Stimulated activated naive CD4-positive, alpha-beta T cell (primary cell): ENCODE measurements at places on chromosomes 6 and 20.

DNA sequence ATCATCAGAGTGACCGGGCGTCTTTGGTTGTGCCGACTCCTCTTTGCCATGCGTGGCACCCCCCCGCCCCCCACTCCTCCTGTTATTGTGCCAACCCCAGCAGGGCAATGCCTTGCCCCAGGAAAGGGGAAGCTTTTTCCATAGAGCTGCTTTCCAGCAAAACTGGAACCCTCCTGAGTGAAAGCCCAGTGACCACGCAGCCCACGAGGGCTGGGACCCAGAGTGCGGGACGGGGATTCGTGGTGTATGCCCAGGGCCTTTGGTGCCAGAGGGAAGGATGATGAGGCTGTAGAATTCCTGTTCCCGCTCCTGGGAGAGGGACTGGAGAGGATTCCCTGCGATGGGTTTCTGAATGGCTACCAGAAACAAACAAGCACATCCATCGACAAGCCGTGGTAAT is 116.8 kb upstream of the BACH2 start:
- no peak for DNase-seq

DNA sequence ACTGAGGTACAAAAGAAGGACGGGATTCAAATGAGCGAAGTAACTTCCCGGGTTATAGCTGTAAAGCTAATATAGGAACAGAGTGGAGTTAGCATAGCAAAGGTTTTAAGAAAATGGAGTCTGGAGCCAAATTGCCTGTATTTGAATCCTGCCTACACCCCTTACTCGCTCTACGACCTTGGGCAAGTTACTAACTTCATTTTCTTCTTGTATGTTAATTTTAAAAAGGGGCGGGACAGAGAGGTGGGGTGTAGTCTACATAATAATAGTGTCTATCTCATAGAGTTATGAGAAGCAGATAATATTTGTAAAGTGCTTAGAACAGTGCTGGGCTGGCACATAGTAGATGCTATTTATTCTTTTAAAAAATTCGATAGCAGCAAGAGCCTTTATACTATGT is 705 bp downstream of the ZSCAN23 start:
- no peak for DNase-seq

DNA sequence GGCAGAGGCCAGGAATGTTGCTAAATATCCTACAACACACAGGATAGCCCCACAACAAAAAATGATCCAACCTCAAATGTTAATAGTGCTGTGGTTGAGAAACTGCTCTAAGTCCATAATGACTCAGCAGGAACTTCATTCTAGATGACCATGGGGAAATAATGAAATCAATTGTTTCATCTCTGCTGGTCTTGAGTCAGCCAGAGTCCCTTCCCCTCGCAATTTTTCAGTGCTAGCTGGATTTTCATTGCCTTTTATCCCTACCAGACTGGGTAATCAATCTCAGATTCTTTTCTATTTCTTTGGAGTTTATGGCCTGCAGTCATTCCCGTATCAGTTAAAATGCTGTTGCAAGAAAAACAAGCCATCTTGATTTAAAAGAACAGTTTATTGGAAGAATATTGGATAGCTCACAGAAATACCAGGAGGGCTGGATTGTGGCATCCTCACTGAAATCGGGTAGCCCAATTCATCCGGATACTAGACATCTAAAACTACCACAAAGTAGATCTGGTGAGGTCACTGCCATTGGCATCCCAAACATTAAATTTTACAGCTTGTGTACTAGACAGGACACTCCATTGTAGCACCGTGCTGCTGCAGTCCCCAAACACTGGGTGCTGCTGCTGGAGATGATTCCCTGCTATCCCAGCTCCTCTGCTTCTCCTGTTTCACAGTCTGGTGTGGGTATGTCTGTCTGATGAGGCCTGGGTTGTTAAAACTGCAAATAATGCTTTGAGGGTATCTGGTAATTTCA is 30.3 kb upstream of the POPDC3 start:
- no peak for DNase-seq

GRCh38 chr6:106612671-106613416 is 16.5 kb downstream of the RTN4IP1 start:
- DNase-seq, result no peak

- DNase-seq, result no peak
Observed at GRCh38 chr6:112061605-112062004, 7.7 kb downstream of the CCN6 start.

GRCh38 chr6:96466147-96466863 is 55.3 kb upstream of the UFL1 start:
- no peak for DNase-seq

DNA sequence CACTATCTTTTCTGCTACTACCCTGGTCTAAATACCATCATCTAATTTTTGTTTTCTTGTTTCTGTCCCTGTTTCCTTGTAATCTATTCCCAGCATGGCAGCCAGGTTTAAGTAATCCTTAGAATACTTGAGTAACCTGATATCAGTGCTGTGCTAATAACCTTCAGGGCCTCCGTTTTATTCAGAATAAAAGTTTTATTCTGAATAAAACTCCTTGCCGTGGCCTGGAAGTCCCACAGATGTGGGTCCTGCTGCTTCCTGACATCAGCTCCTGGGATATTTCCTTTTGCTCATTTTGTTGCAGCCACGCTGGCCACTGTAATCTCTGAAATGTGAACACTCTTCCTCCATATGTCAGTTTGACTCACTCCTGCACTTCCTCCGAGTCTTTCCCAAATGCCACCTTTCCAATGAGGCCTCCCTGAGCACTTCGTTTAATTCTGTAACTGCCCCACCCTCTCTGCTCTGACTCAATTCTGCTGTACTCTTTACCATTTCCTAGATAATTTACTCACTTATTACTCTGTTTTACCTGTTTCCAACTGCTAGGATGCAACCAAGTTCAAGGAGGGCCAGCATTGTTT is 114.0 kb upstream of the FOXA2 start:
- no peak for DNase-seq

- no peak for DNase-seq
Observed at GRCh38 chr20:22389836-22390542, 194.4 kb downstream of the FOXA2 start.

- DNase-seq, result no peak
Observed at GRCh38 chr20:62753626-62754025, 42.6 kb upstream of the MRGBP start.

DNA sequence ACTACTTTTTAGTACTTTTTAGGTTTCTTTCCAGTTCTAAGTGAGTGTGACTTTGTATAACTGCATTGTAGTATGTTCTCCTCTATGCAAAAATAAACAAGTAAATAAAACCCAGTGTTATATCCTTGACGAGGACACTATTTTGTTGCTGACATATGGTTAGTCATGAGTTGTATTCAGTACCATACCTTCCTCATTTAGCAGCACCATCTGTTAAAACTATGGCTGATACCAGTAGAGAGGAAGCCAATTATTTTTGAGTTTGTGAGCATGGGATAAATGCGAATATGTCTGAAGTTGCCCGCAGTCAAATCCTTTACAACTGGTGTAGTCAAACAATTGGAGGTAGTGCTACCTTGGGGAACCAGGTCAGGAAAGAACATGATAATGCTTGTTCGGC is 74.1 kb downstream of the CDKAL1 start:
- no peak for DNase-seq

- DNase-seq, result no peak
Observed at GRCh38 chr6:133688705-133689492, 200.0 kb upstream of the TCF21 start.

DNA sequence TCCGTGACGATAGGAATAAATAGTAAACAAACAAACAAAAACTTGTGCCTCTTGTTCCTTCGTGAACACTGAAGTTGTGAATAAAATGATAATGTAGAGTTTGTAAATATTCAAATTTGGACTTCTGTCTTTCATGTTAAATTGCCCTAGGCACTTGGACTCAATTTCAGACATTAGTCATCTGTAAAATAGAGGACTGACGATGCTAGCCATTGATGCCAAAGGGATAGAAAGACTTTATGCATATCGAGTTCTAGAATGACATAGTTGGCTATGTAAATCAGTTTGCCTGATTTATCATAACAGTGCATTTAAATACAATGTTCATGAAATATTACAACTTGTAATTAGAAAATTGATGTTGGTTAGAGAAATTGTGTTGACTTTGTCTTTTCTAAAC is 45.9 kb upstream of the FLRT3 start:
- DNase-seq, result no peak

DNA sequence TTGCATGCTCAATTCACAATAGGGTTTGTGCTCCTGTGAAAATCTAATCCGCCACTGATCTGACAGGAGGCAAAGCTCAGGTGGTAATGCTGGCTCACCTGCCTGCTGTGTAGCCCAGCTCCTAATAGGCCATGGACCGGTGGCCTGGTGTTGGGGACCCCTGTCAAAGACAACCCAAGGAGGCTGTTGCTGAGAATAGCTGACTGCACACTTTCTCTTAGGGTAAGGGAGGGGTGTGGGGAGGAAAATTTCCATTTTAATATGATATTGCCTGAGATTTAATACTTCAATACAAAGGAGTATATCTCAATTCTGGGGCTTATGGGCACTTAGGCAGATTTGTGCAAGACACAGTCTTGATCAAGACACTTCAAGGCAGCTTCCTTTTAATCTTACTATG is 105.8 kb downstream of the ALDH8A1 start:
- no peak for DNase-seq
